A172 (cell line): ENCODE measurements at places on chromosomes 3 and 15. TPM values are rescaled to one million over a fixed set of nuclear protein-coding genes. Genes with fewer than 3 reads are reported as not detected.

IMPG2 gene
- total RNA-seq: 0.17 TPM in 1 of 2 replicates, not detected in the other

DNA sequence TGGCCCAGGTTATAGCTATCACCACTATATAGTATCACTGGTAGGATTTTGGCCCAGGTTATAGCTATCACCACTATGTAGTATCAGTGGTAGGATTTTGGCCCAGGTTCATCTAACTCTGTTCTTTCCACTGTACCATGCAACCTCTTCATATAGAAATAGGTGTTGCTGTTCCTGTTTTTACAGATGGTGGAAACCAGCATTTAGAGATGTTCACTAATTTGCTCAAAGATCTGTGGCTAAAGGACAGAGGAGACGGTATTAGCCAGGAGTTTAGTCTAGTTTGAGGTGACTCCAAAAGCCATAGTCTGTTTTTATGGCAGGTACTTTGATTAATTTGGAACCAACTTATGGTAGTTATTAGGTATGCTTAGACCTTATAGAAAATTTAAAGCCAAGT, 3.1 kb downstream of the LRCH3 start:
- DNase-seq: no peak

DNA sequence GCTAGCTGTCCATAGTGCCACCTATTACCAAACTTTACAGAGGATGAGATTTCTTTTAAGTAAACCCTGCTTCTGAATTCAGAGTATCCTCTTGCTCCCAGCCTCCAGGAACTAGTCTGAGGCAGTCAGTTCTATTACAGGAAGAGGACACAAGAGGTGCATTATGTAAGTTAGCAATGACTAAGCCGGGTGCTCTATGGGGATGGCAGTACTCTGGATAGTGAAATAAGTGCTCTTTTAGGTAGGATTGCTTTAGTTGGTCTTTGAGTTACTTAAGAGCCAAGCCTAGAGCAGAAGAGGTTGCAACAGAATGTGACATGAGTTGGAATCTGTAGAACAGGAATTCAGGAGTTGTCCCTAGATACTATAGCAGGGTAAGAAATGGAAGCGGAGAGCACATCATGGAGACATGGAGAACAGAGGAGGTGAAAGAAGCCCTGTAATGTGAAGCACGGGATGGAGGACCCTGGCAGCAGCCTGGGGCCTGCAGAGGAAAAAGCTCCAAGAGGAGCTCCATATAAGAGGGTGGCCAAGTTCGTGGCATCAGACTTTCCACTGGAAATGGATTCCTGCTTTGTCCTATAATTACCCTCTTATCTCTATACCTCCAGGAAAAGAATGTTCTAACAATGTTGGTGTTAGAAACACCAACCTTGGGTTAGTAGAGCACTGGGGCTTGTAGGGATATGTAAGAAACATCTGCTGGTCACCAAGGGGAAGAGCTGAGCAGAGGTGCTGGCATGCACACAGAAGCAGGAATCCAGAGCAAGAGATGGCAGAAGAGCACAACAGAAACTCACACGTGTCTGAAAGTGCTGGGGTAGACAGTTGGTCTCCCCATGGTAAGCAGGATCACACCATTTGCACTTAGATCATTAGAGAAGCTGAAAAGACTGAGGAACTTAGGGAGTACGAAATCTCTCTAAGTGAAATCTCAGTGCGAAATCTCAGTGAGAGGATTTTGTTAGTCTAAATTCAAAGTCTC, 851.1 kb downstream of the FHIT start:
- DNase-seq: no peak

DNA sequence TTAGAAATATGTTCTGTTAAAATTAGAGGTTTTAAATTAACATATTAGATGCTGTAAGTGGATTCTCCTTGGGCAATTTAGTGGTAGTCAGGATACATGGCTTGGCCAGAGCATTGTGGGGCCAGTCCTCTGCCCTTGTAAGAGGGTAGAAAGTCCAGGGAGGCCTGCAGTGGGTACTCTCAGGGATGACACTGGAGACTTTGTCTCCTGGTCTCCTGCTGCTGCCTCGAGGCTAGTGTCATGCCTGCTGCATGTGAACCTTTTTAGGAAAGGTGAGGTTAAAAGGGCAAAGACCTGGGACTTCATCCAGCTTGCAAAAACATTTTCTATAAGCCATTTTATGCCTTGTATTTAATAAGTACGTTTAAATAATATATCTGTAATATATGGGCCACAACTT, 96.8 kb upstream of the PROK2 start:
- no peak for DNase-seq

DNA sequence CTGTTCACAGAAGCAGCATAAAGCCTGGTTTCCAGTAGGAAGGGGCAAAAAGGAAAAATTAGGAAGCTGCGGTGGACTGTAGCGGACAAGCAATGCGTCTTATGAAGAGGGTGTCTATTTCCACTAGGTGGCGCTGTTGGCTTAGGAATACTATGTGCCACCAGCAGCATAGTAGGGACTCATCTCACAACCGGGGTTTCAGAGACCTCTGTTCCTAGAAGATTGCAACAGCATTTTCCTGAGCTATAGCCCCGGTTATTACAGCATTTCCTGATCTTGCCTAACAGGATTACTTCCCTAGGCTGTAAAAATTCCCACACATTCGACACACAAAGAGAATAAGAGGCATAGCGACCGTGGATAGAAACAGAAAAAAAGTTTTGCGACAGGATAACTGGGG, 683.0 kb downstream of the TBL1XR1 start:
- peak; percentile 60 for DNase-seq

ATP11B gene
- total RNA-seq: 50.5 and 55.5 TPM in 2 replicates

- DNase-seq: no peak
Observed at GRCh38 chr3:173410849-173411248, 13.3 kb downstream of the NLGN1 start.

GRCh38 chr3:15281817-15282216, 50.6 kb downstream of the SH3BP5 start:
- no peak for DNase-seq
